ENCODE measurements at places on chromosomes 4 and X.

GRCh38 chrX:135974279-135974856, 580 bp upstream of the MMGT1 start:
- DNase-seq, result peak; percentile 51

- no peak for DNase-seq
These were observed 25.1 kb downstream of the SLC30A9 start for GRCh38 chr4:42015438-42015837.

- no peak for DNase-seq
These were observed 3.2 kb downstream of the TMEM165 start for GRCh38 chr4:55398966-55399365.

- DNase-seq, result no peak
These were observed 30.9 kb downstream of the REELD1 start for GRCh38 chr4:146245246-146245645.

GRCh38 chr4:177798161-177798560, 355.9 kb upstream of the AGA start:
- DNase-seq, result no peak

DNA sequence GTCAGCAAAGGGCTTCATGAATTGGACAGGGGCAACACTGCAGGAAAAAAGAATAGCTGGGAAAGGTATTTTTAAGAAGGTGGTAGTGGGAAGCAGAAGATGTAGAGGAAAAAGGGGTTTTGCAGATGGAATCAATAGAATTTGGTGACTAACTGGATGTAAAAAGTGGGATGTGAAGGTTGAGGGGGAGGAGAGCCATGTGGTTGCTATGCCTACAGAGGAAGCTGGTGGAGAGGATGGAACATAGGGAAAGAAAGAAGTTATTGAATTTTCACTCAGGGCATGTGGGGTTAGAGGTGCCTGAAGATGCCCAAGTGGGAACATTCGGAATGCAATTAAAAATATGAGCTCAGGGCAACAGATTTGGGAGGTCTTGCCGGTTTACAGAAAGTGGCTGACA, 33.0 kb downstream of the REELD1 start:
- DNase-seq, result no peak

- no peak for DNase-seq
These were observed at the start of gene GALNTL6 for GRCh38 chr4:171812665-171813525. GALNTL6 (plus strand) TSS chr4:171813404.

DNA sequence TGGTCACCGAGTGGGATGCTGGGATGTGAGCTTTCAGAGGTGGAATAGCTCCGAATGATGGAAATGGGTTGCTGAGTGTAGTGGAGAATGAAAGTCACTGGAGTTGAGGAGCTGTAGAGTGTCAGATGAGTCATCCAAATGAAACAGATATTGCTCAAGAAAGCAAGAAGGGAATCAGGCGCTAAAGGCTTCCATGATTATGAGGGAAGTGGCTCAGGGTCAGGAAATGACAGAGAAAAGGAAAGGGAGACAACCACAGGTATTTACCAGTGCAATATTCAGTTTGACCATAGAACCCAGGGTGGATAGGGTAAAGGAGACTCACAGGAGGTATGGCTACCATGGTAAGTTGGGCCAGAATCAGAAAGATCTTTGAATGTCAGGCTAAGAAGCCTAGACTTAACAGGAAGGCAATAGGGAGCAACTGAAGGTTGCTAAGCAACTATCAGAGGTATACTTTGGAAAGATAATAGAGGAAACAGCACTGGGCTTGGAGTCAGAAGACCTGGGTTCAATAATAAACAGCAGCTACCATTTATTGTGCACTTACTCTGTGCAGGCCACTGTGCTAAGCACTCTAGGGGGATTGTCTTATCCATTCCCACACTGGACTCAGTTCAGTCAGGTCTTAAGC, 11.7 kb downstream of the LAS1L start:
- no peak for DNase-seq

DNA sequence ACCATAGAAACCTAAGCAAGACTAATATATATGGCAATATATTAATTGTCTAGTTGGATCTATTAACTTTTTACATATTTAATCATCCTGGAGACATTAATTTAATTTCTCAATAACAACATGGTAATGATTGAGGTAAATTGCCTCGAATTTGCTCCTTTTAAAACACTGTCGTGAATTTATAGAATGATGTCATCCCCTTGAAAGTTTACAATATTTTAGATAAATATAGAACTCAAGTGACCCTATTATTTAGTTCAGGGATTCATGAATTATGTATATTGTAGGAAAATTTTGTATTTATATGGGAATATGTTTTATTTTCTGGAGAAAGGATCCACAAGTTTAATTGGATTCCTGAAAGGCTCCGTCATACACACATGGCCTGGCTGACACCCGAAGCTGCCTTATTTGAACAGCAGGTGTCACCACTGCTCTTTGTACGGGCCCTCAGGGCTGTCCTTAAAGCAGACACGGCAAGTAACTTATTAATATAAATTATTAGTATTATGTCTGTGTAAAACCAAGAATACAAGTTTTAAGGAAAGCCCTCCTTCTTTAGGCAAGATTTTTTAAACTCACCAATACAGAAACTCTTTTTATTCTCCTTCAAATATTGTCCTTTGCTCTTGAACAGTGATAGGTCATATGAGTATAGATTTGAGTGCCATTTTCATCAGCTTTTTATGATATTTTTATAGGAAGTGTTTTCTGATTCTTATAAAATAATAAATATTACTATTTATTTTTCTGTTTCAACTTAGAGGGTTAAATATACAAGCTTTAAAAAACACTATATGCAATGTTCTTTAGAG, 1.9 kb upstream of the PLRG1 start:
- peak; percentile 33 for DNase-seq

- no peak for DNase-seq
These were observed 10.4 kb downstream of the SH3RF1 start for GRCh38 chr4:169260217-169260866.

- no peak for DNase-seq
These were observed 12.1 kb upstream of the CLCN5 start for GRCh38 chrX:49910344-49910743.

DNA sequence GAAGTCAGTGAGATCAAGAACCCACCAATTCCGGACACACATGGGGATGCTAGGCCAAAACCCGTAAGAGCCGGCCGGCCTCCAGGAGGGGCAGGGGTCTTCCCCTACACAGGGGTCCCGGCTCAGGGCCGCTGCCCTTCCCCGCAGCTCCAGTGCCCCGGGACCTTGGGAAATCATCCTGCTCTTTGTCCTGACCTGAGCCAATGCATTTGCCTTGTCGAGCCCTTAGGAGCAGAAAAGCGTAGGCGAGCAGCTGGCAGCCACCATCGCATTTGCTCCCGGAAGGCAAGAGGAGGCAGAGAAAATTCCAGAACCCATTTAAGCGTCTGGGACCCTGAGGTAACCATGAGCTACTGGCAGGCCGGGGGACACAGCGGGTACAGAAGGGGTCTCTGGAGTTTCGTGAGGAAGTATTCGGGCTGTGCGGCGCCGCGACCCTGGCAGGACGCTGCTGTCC, 7.4 kb upstream of the TNIP2 start:
- no peak for DNase-seq

- DNase-seq, result no peak
These were observed 9.3 kb upstream of the ENAM start for GRCh38 chr4:70619288-70619687.

DNA sequence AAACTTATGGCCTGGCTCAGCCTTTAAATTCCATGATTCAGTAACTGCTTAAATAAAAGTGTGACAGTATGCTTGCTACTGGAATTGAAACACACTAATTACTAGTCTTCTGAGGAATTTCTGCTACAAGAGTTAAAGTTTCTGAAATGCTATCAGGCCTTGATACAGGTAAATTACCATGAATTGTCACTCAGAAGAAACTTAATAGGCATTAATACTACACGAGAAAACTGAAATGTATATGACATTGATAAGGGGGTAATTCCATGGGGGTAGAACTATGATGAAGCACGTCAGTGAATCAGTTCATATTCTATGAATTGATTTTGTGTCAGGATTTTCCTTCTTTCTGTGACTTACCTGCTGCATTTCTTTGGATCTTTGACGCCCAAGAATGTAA, 3.0 kb upstream of the NPY1R start:
- DNase-seq, result no peak

- DNase-seq, result no peak
These were observed 173.7 kb upstream of the GALNTL6 start for GRCh38 chr4:171639540-171639939.

DNA sequence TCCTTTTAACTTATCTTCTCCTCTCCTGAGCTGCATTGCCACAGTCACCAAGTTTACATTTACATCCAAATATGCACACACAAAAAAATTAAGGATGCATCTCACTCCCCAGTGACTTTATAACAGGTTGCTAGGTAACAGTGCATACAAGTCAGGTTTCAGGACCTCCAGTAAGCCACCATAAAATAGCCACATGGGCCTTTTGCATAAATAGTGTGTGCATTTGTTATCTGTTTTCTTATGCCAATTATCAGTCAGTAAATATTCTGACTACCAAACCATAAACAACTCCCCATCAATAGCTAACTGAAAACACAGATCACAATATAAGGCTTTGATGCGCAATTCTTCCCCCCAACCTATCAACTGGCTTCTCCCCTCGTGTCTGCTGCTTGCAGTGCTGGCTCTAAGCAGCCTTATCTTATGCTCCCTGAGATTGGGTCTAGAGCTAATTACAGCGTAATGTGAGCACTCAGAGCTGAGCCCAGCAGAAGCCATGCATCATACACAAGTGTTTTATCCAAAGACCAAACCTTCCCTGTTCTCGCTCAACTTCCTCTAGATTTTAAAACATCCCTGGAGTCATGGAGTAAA, 55.4 kb downstream of the ZNF827 start:
- DNase-seq, result no peak

DNA sequence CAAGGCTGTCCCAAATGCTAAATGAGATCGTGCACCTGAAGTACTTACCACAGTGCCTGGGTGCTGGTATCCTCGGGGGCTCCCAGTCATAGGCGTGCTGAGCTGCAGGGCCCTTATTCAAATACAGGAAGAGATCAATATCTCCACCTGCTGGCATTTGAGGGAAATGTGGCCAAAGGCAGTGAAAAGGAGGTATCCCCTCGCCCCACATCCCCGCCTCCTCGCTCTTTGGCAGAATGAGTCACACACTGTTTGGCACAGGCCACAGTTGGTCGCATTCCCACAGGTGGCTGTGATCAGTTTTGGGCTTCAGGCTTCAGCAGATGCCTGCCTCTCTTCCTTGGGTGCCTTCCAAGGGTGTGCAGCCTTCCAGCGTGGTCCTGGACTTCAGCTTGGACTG, 28.4 kb downstream of the ZNF185 start:
- peak; percentile 21 for DNase-seq

GRCh38 chr4:14520171-14520570, 482.1 kb upstream of the CPEB2 start:
- no peak for DNase-seq

DNA sequence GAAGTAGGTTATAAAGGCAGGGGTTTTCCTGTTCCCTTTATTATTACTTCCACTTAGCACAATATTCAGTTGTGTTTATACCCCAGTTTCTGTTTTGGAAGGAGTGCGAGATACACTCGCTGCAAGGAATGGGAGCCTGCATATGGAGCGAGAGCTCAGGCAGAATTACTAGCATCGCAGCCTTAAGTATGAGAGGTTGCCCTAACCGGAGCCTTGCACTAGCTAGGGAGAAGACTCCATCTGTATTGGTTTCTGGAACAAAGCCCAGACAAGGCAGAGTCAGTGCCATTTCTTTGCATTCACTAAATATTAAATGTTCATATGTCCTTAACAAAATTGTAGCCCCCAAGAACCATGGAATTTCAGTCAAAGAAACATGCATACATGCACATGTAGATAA, 6.2 kb upstream of the DCTD start:
- DNase-seq, result no peak

DNA sequence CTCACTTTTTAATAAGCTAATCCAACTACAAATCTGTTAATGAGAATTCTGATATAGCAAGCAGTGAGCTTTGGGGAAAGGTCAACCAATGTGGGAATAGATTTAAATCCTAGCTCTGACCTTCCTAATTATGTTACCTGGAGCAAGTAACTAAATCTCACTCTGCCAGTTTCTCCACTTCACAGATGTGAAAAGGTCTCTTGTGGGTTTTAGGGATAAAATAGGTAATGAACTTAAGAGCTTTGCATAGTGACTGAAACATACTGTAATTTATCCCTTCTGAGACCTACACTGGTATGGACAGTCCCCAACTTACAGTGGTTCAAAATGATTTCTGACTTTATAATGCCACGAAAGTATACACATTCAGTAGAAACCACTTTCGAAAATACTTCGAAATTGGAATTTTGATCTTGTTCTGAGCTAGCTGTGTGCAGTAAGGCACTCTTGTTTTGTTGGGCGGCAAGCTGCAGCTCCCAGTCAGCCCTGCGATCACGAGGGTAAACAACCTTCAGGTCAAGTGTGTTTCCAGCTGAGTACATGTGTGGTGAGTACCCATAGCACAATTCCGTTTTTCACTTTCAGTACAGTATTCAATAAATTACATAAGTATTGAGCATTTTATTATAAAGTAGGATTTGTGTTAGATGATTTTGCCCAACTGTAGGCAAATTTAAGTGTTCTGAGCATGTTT, 93.7 kb downstream of the ADGRL3 start:
- no peak for DNase-seq

GRCh38 chrX:18809641-18810040, 102.2 kb downstream of the PPEF1 start:
- DNase-seq, result no peak

DNA sequence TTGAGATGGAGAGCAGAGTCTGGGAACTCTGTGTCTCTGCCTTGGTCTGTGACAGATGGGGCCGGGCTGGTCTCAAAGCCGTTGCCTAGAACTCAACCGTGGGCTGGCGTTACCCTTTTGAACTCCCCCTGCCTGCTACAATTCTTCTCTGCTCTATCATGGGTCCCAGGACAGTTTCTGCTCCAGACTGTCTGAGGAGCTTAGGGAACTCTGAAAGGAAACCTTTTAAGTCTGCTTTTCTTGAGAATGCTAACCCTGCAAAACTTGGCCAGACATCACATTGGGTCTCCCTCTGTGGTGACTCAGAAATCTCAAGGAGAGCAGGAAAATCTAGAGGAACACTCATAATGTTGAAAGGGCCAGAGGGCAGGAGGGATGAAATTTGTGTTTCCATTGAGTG, 240.6 kb downstream of the CBR4 start:
- no peak for DNase-seq

GRCh38 chr4:62644372-62644771, 1444.2 kb downstream of the ADGRL3 start:
- no peak for DNase-seq

GRCh38 chr4:47049347-47049746, 18.0 kb downstream of the GABRB1 start:
- DNase-seq, result no peak

GRCh38 chr4:2907706-2908293, 55.4 kb downstream of the NOP14 start:
- no peak for DNase-seq

DNA sequence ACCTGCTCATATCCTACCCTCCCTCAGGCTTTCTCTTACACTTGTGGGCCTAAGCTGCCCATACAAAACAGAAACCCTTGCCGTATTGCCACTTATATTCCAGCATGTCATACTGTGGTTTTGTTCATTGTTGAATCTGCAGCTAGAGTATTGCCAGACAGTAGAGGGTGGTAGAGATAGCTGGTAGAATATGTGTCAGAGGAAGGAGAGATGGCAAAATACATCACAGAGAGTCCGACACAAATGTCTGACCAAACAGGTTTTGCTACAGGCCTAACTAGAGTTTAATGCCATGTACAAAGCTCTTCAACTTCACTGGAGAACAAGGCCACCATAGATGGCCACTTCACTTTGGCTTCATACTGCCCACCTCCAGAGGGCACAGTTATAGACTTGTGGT, 160.1 kb downstream of the EFHC2 start:
- no peak for DNase-seq
